ENCODE measurements at places on chromosomes 6 and 20.

DNA sequence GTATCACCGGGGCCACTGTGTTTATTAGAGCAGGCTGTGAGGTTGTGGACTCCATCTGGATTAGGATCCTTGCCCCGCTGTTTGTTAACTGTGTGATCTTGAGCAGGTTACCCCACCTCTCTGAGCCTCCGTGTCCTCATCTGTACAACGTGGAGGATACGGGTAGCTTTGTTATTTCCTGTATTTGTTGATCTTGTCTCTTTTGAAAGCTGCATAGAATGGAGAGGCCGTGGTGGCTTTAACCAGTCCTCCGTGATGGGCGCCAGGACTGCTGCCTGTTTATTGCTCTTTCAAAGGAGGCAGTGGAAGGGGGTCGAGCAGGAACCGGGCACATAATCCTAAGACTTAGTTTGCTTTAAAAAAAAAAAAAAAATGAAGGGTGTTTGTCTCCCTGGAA, 22.9 kb downstream of the BCAS4 start:
- DNase-seq = no peak

DNA sequence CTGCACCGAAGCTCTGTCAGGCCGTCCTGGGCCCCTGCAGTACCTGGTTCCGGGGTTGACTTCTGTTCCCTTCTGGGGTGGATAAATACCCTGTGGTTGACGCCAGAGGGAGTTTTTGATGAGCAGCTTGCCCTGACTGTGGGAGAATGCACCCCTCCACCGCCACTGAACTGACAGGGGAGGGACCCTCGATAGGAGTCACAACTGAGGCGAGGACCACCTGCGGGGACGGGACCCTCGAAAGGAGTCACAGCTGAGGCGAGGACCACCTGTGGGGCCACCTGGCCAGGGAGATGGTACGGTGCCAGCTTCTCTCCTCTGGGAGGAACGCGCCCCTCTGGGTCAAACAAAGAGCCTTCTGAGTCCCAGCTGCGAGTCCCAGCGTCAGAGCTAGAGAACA, 100.1 kb upstream of the FRMD1 start:
- DNase-seq = no peak

- peak; percentile 99 for DNase-seq
These were observed at the start of the genes FAM217B and PPP1R3D for GRCh38 chr20:59940129-59940955. TSS of gene FAM217B (plus strand) at chr20:59940389. CDS start at chr20:59943944, 3,555 bp downstream. TSS of gene PPP1R3D (minus strand) at chr20:59940305. CDS start at chr20:59939931, 374 bp downstream.

GRCh38 chr6:90003941-90004340, 109.7 kb downstream of the GJA10 start:
- DNase-seq = no peak
